ENCODE measurements at places on chromosomes 12 and 14. TPM values are rescaled to one million over a fixed set of nuclear protein-coding genes. Genes with fewer than 3 reads are reported as not detected.

- H3K4me1 ChIP-seq, result peaks cover 23% of the 10 kb centered on the region
- no peak overlapping the region for H3K4me3 ChIP-seq
- H3K27ac ChIP-seq, result no peak overlapping the region
- H3K36me3 ChIP-seq, result no peaks in the 10 kb centered on the region
Observed at GRCh38 chr12:43402436-43402835, 149.6 kb downstream of the ADAMTS20 start.

DNA sequence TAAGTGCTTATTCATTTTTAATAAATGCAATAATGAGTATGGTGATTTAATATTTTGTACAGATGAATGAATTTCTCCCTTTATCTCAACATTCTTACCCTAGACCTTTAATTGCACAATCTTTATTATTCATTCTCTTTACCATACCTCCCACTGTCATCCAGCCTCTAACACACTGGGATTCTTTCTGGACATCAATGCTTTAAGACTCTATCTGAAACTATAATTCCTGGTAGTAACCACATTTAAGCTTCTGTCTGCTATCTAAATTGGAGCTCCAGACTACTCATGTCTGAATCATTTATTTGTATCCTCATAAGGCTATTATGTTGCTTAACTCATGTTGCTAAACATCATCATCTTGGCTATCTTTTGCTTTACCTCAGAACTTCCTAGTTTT, 270.2 kb downstream of the ALG10B start:
- H3K4me1 ChIP-seq, result no peaks in the 10 kb centered on the region
- no peaks in the 10 kb centered on the region for H3K27me3 ChIP-seq
- H3K36me3 ChIP-seq, result no peaks in the 10 kb centered on the region
- DNase-seq, result no peak

GRCh38 chr12:3518902-3519301, 27.9 kb downstream of the PRMT8 start:
- no peaks in the 10 kb centered on the region for H3K27me3 ChIP-seq
- H3K27ac ChIP-seq, result no peak overlapping the region
- no peak for DNase-seq
- H3K4me1 ChIP-seq, result peaks cover 21% of the 10 kb centered on the region
- no peaks in the 10 kb centered on the region for H3K36me3 ChIP-seq

The CLEC4D gene
- total RNA-seq, result not detected

All from Caco-2 (cell line).